GM13976 (cell line): ENCODE measurements at places on chromosomes 6 and 20.

DNA sequence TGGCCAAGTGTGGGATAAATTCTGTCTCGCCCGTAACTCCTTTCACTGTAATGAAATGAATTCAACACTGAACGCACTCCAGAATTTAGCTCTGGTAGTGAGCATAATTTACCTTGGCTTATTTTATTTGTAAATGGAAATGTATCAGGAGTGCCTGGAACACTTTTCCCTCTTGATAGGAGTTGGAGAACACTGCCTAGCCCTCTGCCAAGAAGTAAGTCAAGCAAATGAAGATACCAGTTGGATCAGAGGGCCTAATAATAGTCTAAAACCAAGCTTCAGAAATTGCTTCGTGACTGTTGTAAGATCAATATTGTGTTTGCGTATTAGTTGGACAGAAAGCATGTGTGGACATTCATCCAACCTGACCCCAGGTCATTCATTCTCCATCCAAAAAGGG lies 64.6 kb upstream of the TPD52L1 start:
- no peak for DNase-seq

GRCh38 chr6:97626671-97627441 lies 343.8 kb upstream of the MMS22L start:
- DNase-seq: no peak

- DNase-seq: no peak
Measured at GRCh38 chr20:41017448-41018042, 11.1 kb upstream of the TOP1 start.

DNA sequence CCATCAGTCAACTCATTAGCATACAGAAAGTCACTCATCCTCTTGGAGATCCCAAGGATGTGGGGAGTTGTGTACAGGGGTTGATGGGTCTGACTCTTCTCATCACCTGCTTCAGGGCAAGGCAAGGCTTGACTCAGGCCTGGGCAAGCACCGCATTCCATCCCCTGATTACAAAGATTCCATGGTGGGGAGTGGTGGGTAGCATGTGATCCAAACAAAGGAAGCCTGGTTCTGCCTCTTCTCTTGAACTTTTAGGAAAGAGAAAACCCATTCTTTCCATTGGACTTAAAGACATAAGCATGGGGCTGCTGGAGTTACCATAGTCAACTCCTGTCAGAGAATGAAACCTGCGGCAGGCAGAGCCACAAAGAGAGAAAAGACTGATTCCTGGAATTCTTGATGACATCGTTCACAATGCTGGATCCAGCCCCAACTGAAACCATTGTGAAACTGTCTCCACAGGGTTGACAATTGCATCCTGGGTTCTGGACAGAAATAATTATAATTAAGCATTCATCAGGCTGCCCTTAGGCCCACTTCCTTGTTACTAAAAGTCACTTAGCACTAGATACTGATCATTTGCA lies 235.8 kb upstream of the KCNG1 start:
- no peak for DNase-seq

GRCh38 chr6:143536866-143537691 lies 25.6 kb upstream of the FUCA2 start:
- peak; percentile 71 for DNase-seq

DNA sequence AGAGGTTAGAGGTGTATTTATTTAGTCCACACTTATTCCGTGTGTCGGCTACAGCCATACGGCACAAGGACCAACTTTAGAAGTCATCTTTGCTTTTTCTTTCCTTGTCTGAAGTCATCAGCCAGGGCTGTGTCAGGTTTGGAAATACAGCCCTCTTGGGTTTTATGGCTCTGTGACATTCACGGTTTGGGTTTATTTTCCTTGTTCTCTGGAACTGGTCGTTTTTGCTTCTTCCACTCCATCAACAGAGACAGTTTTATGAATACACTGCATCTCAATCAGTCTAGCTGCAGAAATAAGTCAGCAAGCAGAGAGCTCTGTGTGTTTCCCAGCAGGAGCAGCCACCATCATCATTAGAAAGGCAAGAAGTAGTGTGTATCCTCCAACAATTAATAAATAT lies 132.5 kb downstream of the TBC1D7 start:
- no peak for DNase-seq

DNA sequence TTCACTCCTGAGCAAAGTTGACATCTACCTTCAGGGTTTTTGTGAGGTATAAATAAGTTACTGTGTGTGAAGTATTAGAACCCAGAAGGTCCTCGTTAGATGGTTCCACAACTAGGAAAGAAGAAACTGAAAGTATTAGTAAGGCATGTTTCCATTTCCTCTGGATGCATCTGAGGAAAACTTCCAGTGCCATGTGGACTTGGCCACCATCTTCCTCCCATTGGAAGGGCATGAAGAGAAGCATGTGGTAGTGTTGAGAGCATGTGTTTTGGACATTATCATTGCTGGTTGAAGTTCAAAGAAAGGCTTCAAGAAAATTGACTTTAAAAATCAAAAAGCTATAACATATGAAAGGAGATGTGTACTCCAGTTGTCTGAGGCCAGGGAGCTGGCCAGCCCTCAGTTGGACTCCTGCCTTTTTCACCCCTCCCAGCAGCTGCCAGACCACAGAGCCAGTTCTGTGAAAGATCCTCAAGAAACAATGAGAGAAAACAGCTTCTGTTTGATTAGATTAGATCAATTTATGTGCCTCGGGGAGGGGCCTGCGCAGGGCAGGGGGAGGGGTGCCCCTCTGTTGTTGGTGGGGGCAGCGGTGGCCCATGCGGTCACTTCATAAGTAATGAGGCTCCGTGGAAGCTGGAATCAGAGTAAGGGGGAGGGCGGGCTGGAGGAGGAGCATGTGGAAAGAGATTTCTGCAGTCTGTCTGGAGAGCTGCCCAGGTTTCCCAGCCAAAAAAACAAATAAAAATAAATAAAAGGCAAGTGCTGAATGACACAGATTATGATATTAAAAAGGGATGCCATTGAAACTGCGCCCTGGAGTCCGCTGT lies 154.0 kb downstream of the JARID2 start:
- DNase-seq: no peak

- DNase-seq: no peak
Measured at GRCh38 chr6:158516098-158516497, 43.8 kb upstream of the TMEM181 start.

DNA sequence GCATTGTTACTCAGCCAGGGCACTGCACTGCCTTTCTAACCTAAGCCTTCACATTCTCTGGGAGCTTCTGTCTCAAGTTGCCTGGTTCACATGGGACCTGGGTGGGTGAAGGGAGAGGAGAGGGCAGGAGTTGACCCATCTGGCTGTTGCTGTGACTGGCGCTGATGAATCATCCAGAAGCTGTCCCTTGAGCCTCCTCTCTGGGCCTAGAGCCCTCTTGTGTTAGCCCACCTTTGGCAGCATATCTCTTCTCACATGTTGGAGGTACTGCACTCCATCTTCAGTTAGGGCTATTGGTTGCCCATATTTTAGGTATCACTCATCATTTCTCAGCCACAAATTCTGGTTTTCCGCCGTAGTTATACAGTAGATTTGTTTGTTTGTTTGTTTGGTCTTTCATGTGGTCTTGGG lies 19.8 kb downstream of the XRN2 start:
- no peak for DNase-seq

GRCh38 chr20:12575352-12576095 lies 433.2 kb upstream of the SPTLC3 start:
- no peak for DNase-seq

DNA sequence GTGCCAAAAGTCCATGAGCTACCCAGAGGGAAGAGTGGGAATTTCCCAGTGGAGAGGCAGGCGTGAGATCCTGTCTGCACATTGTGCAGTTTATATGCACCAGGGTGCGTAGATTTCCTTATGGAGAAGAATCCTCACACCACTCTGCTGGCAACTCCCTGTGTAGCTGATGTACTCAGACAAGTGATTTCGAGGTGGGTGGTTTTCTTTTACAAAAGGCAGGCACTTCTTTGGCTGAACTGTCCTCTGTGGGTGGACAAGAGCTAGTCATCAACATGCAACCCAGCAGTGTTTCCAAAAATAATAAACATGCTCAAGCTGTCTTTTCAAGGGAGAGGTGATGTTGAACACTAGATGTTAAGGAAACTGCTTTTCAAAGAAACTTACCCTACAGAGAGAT lies 121.7 kb upstream of the NXT1 start:
- no peak for DNase-seq

- DNase-seq: peak; percentile 92
Measured at GRCh38 chr20:51542571-51543421, at the start of gene NFATC2. NFATC2 (minus strand) TSS chr20:51542719; CDS start chr20:51542499, 220 bp downstream.

- DNase-seq: no peak
Measured at GRCh38 chr6:55953335-55953734, 77.9 kb upstream of the BMP5 start.

- no peak for DNase-seq
Measured at GRCh38 chr20:3188823-3189413, 15.6 kb downstream of the DDRGK1 start.

- DNase-seq: no peak
Measured at GRCh38 chr20:46070215-46070900, 19.4 kb downstream of the NCOA5 start.

DNA sequence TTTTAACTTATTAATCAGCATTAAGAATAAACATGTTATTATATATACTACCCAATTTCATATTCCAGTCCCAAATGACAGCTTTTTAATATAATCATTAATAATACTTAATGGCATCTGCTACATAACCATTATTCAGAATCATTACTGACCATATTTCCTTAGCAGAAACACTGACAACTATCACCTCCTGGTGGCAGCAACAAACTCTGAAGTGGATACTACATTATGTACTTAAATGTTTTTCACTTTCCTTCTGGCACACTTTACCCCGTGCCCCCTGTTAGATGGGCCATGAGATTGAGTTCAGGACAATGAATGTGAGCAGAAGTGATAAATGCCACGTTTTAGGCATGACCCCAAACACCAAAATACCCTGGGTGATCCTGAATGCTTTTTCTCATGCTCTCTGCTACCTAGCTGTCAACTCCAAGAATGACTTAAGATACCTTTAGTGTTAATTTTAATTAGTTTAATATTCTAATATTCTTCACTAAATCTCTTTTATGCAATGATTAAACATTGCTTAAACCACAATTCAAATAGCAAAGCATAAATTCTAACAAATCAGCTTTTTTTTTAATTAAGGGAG lies 77.1 kb downstream of the LMBRD1 start:
- DNase-seq: no peak

GRCh38 chr20:15515691-15516090 lies 1057.6 kb downstream of the KIF16B start:
- DNase-seq: no peak

- DNase-seq: no peak
Measured at GRCh38 chr20:57409672-57410397, 18.6 kb downstream of the RBM38 start.

- DNase-seq: no peak
Measured at GRCh38 chr6:149854532-149854931, 9.6 kb downstream of the LRP11 start.

DNA sequence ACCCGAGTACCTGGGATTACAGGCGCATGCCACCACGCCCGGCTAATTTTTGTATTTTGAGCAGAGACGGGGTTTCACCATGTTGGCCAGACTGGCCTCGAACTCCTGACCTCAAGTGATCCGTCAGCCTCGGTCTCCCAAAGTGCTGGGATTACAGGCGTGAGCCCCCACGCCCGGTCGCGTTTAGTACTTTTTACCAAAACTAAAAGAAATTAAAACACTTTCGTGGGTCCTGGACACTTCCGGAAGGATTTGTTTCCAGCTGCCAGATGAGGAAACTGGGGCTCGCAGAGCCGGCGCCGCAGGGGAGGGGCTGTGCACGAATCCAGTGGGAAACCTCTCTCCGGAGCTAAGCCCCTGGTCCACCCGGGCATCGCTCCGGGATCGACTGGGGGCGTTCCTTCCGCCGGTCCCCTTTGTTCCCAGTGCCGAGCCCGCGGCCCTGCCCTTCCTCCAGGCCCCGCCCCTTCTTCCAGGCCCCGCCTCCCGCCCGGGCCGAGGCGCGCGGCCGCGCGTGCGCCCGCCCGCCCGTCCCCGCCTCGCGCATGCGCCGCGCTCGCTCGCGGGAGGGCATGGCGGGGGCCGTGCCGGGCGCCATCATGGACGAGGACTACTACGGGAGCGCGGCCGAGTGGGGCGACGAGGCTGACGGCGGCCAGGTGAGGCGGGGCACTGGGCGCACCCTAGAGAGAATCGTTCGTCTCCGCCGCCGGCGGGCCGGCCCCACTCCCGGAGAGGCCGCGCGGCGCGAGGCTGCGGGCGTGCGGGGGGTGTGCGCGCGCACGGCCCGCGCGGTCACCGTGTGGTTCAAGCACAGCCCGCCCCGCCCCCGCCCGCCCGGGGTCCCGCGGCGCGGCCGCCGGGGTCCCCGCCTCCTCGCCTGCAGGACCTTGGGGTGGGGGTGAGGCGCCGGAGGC lies at the start of gene NELFCD:
TSS of gene NELFCD (plus strand) at position 546 of the 917 bp plus-strand sequence. CDS start at position 600, 54 bp downstream.
- peak; percentile 99 for DNase-seq

- no peak for DNase-seq
Measured at GRCh38 chr6:133787859-133788505, 100.9 kb upstream of the TCF21 start.

DNA sequence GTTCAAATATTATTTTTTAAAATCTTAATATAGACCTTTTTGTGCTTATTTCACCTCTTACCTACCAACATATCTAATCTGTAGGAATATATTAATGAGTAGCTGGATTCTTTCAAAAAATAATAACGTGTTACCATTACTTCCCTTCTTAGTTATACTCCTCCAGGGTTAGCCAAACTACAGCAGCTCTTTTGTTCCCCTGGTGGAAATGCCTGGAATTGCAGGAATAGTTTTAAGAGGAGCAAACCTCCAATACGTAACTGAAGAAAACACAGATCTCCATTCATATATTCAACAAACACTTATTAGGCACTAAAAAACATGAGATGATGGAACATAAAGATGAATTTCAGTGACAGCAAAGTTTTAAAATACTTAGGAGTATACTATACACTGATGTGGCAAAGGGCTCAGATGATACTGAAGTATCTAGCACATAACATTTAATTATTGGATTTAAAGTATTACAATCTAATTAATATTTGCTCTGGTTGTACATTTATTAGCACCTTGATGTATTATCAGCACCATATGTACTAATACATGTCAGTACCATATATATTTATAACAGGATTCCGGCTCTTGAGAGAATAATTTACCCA lies 78.3 kb downstream of the TBX18 start:
- peak; percentile 30 for DNase-seq

- DNase-seq: no peak
Measured at GRCh38 chr6:30763155-30763617, 18.8 kb upstream of the IER3 start.

GRCh38 chr20:61405007-61405406 lies 152.9 kb downstream of the CDH4 start:
- DNase-seq: no peak

- DNase-seq: no peak
Measured at GRCh38 chr20:35409542-35409941, 2.2 kb downstream of the UQCC1 start.

- DNase-seq: no peak
Measured at GRCh38 chr6:168611691-168612090, 170.7 kb downstream of the SMOC2 start.

DNA sequence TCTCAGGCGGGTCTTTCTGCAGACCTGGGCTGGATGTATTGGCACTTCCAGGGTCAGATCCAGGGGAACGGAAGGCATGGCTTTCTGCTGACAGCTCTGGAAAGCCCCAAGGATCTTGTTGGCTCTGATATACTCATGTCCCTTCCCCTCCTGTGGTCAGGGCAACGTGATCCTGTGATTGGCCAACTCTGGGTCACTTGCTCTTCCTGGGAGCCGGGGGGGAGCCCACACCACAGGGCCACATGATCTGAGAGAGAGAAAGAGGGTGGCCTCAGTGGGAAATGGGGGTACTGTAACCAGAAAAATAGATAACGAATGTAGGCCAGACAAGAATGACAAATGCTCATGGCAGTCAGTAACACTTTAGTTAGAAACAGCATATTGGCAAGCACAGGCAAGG lies 223.0 kb downstream of the NFATC2 start:
- DNase-seq: no peak
